ENCODE measurements at places on chromosomes 2 and 18.
A peak's percentile ranks its signal among the peaks of the same experiment; 100 is the strongest.

- DNase-seq = no peak
Measured at GRCh38 chr2:118805064-118805690, 42.3 kb downstream of the EN1 start.

GRCh38 chr18:46141199-46141598 lies 37.0 kb downstream of the HAUS1 start:
- DNase-seq = no peak

DNA sequence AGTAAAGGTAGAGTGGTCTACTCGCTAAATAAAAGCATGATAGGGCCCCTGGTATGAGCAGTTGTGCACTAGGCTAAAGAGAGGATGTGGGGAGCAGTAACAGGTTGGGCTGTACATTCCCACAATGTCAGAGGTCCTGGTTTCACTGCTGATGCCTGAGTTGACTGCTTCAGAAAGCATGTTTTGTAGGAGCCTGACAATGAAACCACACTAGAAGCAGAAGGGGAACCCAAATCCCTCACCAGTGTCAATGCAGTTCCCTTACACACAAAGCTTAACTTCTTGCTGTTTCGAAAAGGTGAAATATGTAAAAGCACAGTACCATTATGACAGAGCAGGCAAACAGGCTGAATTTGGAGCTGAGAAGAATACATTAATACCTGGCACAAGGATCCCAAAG lies 291.7 kb upstream of the KYNU start:
- no peak for DNase-seq

- peak; percentile 84 for DNase-seq
Measured at GRCh38 chr2:203718087-203718486, 11.6 kb downstream of the CD28 start.

GRCh38 chr18:269480-270095 lies 1.7 kb upstream of the THOC1 start:
- no peak for DNase-seq

- no peak for DNase-seq
Measured at GRCh38 chr2:1989216-1989615, 244.9 kb upstream of the PXDN start.

- DNase-seq = no peak
Measured at GRCh38 chr2:30761226-30761625, 46.0 kb downstream of the CAPN13 start.

GRCh38 chr2:6941299-6942046 lies 24.3 kb downstream of the RNF144A start:
- DNase-seq = no peak

GRCh38 chr2:205752296-205752820 lies 70.1 kb downstream of the NRP2 start:
- DNase-seq = no peak

GRCh38 chr18:78455386-78455785 lies 524.2 kb upstream of the SALL3 start:
- DNase-seq = no peak

- peak; percentile 74 for DNase-seq
Measured at GRCh38 chr2:73070643-73071359, 711 bp downstream of the SFXN5 start.

GRCh38 chr2:14417551-14417950 lies 215.0 kb upstream of the LRATD1 start:
- DNase-seq = no peak

DNA sequence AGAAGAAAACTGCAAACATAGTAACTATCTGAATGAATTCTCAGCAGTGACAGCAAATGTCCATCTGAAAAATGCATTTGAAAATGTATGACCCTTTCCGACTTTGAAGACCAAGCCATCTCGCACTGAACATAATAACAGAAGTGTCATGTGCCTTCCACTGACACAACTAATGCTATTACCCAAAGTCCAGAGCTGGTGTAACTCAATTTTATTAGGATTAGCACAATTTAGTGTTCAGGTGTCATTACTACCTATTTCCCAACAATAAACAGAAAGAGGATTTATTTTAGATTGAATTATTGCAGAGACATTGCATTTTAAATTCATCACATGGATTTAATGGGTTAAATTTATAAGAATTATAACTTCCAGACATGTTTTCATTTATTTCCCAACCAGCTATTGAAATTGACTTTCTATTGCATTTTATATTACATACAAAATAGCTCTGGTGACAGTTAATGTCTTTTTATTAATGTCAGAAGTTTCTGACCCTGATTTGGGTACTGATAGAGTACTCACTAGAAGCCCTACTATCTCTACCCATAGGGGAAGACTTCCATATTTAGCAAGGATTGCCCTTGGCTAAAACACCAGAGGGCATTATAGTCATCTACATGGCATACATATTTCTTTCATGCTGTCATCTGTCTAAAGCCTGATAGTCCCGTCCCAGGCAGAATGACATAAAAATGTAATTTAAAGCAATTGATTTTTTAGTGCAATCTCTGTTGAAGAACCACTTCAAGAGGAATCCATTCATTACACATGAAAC lies 7.0 kb upstream of the STK39 start:
- DNase-seq = no peak

- no peak for DNase-seq
Measured at GRCh38 chr2:100691846-100692245, 128.1 kb upstream of the NPAS2 start.

DNA sequence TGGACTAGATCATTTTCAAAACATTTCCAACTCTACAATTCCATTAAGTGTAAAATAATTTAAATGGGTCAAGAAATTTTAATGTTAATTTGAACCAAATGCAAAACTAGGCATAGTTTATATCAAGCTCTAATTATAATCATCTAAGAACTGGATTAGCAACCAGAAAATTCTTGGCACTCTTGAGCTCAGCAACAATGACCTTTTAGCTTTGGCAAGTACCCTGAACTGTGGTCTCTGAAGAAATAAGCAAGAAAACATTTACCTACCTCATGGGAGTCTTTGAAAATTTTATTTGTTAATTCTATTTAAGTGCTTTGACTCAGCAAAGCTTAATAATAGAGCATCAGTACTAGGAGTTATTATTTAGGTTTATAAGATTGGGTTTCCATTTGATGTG lies 313.2 kb downstream of the SATB2 start:
- DNase-seq = no peak

- no peak for DNase-seq
Measured at GRCh38 chr2:46821600-46821999, 94.0 kb downstream of the MCFD2 start.

DNA sequence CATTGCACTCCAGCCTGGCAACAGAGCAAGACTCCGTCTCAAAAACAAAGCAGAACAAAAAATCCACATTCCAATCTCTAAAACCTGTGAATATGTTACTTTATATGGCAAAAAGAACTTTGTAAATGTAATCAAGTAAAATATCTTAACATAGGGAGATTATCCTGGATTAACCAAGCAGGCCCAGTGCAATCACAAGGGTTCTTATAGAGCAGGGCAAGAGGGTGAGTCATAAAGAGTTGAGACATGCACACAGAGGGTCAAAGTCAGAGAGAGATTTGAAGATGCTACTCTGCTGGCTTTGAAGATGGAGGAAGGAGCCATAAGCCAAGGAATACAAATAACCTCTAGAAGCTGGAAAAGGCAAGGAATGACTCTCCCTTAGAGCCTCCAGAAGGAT lies 60.9 kb upstream of the SLC9A2 start:
- no peak for DNase-seq

- DNase-seq = peak; percentile 45
Measured at GRCh38 chr18:46343931-46344372, 239.8 kb downstream of the HAUS1 start.

DNA sequence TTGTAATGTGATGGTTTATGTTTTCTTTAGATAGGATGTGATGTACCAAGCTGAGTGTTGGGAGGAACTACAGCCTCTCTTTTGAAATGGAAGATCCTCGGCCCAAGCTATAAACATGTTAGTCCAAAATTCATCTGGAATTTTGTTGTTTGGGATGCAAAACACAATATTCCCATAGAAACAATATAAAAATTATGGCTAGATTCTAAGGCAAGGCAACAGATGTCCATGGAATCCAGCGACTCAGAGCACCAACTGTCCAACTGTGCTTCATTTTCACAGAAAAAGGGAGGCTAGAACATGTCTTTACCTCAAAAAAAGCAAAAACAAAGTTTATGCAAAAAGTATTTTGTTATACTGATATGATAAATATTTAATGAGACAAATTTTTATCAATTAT lies 52.4 kb upstream of the ATP8B1 start:
- no peak for DNase-seq

- no peak for DNase-seq
Measured at GRCh38 chr2:216508229-216508628, 9.6 kb downstream of the RPL37A start.

GRCh38 chr18:79064228-79064627 lies 5.0 kb upstream of the ATP9B start:
- no peak for DNase-seq

DNA sequence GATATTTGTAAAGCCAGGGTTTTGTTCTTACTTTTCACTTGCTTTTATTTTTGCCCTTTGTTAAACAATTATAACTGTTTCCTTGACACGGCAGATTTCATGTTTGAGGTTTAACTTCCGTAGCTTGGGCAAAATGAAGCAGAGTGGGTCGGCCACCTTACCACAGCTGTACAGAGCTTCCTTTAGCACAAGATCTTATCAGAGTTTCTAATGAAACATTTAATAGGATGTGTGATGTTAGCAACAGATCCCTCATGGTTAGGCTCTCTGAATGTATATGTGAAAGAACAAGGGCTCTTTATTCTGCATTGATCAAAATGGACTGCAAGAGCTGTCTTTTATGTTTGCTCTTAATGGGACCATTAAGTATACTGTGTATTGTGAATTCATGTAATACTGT lies 22.3 kb downstream of the RNF125 start:
- DNase-seq = no peak

DNA sequence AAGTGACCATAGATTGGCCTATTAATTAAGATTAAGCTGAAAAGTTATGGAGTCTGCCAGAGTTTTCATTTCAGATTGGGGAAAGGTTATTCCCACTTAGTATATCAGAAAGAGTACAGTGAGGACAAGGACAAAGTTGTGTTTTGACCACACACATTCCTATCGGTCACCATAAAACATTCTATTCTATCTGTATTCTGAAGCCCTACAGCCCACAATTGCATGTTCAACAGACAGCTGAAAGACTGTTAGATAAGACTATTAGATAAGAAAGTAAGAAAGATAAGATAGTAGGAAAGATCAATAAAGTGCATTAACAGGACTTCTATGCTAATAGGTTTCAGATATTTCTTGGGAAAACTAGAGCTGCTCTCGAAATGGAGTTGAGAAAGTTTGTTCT lies 26.7 kb upstream of the ACYP2 start:
- DNase-seq = no peak

DNA sequence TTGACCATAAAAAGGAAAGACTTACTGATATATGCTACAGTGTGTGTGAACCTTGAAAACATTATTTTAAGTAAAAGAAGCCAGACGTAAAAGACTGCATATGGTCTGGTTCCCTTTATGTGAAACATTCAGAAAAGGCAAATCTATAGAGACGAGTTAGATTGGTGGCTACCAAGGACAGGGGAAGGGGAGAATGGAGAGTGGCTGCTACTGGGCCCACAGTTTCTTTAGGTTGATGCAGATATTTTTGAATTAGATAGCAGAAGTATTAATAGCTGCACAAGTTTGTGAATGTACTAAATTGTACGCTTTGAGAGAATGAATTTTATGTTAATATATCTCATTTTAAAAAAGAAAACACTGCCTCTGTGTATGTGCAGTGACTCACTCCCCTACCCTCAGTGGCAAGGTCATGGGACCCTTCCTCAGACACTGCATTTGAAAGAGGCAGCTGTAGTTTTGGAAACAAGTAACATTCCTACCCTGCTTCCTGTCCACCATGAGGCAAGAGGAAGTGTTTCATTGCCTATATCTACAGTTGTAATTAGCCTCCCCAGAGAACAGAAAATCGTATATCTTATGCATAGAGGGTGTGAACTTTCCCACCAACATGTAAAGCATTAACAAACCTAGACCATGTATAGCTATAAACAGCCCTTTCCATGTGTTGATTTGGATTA lies 29.8 kb upstream of the ARMC9 start:
- DNase-seq = no peak

GRCh38 chr2:120803764-120804335 lies 68.2 kb downstream of the GLI2 start:
- DNase-seq = no peak

DNA sequence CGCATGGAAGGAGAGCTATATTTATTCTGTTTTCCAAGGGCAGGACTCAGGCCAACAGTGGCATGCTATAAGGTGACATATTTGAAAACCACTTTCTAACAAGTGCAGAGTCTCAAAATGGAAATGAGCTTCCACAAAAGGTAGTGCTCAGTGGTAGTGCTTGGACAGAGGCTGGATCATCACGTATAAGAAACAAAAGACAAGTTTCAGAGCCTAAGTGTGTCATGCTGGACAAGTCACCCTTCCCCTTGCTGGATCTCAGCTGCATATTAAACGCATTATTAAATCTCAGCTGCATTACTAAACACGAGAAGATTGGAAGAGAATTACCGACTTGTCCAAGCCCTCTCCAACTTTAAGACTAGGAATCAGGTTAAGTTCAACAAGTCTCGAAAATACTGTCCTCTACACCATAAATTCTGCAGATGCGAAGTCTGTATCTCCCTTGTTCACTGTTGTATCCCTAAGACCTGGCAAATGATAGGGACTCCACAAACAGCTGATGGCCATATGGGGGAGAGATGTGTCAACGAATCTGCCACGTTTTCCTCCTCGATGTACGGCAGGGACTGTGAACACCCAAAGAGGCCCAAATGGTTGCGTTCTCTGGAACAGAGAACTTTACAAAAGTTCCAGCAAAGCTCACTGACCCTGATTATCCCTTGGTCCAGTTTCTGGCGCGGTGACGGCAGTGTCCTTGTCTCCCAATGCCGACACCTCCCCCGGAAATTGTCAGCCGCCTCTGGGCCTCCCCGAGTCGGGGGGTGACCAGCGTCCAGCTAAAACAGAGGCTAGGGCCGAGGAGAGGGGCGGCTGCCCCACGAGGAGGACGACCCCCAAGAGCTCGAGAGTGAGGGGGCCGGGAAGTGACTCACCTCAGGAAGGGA lies 611 bp downstream of the NOL10 start:
- DNase-seq = no peak

- DNase-seq = no peak
Measured at GRCh38 chr2:158743879-158744278, 51.2 kb upstream of the DAPL1 start.

DNA sequence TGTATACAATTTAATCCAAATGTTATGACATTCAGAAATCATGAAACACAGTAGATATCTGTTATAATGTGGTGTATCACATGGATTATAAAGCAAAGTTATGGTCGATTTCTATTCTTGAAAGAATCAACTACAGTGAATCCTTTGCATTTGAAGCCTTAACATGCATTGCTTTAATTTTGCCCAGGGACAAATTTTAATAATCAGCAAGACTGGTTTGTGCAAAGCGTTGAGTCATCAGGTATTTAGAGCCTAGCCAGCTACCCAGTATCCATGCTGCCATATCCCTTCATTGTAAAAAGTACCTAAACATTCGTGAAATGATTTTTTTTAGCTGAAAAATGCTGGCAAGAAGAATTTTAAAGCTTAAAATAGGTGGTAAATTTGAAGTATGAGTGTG lies 8.9 kb upstream of the SPDYA start:
- DNase-seq = no peak

Measured in activated naive CD4-positive, alpha-beta T cell treated with anti-CD3 and anti-CD28 coated beads, Interleukin-2, amount 50 U/mL, for 72 hours (primary cell).